ENCODE measurements at places on chromosomes 4 and X. TPM values are rescaled to one million over a fixed set of nuclear protein-coding genes. Genes with fewer than 3 reads are reported as not detected.

DNA sequence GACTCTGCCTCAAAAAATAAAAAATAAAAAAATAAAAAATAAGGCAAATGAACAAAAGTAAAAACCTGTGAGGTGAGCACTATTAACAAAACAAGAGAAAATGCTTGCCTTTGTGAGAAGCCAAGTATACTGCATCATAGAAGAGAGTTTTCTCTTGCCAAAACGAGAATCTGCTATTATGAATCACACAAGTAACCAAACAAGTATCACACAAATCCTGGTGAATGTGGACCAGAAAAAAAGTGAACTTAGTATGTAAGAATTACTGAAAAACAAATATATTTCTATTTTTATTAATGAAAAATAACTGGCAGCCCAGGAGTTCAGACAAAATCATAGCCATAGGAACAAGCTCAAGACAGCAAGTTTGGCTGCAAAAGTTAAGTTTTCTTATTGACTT is 193.5 kb downstream of the PDGFC start:
- DNase-seq = no peak

GRCh38 chr4:168265327-168265726 is 53.2 kb downstream of the DDX60 start:
- DNase-seq = no peak

- DNase-seq = no peak
Observed at GRCh38 chr4:100362366-100362765, 155.5 kb downstream of the EMCN start.

DNA sequence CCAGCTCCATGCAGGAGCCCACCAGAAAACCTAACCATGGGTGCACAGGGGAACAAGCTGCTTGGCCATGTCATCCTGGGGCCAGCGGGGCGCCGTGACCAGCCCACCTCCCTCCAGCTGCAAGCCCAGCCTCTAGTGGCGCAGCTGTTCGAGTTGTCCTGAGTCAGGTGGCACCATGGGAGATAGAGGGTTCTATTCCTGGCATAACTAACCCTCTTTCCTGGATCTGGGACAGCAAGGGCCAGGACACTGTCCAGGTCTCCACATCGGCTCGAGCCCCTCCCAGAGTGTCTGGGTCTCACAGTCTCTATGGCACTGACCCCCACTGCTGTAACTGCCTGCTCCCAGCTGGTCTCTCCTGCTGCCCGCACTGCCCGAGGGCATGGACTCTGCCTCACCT is 16.7 kb downstream of the ABLIM2 start:
- no peak for DNase-seq

GRCh38 chrX:37060999-37061398 is 52.8 kb downstream of the FAM47C start:
- no peak for DNase-seq

GRCh38 chr4:42152507-42153504 is at the start of gene BEND4:
Gene BEND4, minus strand, starts transcription at chr4:42152655. Its CDS starts 512 bp downstream, at chr4:42152143.
- DNase-seq = no peak

Gene MAOA
- 230 TPM for polyA plus RNA-seq

- no peak for DNase-seq
Observed at GRCh38 chr4:85780664-85781063, 305.7 kb downstream of the ARHGAP24 start.

DNA sequence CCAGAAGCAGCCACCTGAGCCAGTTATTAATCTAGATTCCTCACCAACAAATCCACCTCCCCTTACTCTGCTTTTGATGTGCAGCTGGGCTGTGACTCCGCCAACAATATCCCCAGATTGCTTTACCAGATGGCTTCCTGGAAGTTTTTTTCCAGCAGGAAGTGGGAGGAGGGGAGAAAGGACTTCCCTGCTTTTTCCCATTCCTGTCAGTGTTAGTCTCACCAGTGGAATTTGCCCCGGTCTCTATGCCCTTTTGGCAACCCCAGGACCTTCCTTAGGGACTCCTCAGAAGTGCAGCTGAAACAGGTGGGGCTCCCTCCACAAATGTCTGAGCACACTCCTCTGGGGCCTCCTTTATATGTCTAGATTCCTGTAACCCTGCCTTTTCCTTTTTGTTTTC is 465.2 kb upstream of the IGFBP7 start:
- DNase-seq = no peak

Gene NUDT10
- polyA plus RNA-seq = 0.60 TPM

DNA sequence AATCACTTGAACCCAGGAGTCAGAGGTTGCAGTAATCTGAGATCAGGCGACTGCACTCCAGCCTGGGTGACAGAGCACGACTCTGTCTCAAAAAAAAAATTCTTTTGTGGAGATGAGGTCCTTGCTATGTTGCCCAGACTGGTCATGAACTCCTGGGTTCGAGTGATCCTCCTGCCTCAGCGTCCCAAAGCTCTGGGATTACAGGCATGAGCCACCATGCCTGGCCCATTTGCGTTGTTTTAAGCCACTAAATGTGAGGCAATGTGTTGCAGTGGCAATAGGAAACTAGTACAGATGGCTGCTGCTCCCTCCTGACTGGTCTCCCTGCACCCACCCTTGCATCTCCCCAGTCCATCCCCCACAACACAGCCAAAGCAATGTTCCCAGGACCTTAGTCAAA is 40.0 kb upstream of the APLN start:
- DNase-seq = no peak

DNA sequence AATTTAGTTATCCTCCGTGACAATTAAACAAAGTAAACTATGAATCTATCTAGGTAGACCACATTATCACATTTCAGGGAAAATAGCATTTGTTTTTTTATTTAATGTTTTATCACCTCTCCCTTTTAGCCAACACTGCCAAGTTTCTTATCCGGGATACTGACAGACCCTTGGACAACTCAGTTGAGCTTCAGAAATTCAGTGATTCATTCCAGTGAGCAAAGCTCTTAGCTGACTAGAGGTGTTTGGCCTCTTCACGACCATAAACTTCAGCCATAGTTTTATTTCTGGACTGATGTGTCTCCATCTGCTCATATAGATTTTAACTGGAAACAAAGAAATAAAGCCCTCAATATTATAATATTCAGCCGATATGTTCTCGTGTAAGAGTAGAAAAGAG is 15.2 kb downstream of the SLITRK2 start:
- no peak for DNase-seq

DNA sequence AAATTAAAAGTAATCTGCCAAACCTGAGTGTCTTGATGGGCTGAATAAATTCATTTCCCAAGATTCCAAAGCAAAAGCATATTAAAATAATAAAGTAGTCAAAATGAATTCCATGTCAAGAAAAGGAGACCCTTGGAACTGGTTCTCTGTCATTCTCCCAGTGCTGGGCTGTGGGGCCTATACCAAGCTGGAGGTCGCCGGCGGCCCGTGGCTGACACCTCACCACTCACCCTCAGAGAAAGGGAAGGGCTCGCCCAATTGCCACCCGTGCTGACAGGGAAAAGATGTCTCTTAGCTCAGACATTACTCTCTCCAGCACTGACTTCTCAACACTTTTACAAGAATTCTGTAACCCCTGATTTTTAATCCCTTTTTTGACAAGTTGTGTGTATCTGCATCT is 51.7 kb downstream of the GATB start:
- no peak for DNase-seq

- no peak for DNase-seq
Observed at GRCh38 chr4:89486042-89486441, 178.4 kb upstream of the GPRIN3 start.

Gene DRP2
- 0.48 TPM for polyA plus RNA-seq

Gene BCAP31
- polyA plus RNA-seq = 216 TPM

Gene USP51
- polyA plus RNA-seq = 0.23 TPM

DNA sequence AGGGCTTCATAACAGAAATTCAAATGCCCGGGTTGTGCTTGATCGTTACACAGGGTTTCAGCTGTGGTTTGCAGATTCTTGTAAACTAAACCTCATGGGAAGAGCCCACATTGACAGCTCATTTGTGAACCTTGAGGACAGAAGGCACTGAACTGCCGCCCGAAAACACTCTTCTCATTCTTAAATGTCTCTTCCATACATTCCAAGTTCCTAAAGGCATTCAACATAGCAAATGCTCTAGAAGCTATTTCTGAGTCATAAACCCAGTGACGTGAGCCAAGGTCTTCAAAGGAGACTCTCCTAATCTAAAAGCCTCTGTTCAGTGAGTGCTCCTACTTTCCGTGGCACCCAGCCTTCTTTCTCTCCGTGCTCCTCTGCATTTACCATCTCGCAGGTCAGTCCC is 737.8 kb upstream of the FRG1 start:
- no peak for DNase-seq

Gene CLDN34
- not detected for polyA plus RNA-seq

Gene MYOZ2
- 0.60 TPM for polyA plus RNA-seq
